Putamen (tissue), 1 donor: ENCODE measurements at places on chromosomes 2 and 18.

DNA sequence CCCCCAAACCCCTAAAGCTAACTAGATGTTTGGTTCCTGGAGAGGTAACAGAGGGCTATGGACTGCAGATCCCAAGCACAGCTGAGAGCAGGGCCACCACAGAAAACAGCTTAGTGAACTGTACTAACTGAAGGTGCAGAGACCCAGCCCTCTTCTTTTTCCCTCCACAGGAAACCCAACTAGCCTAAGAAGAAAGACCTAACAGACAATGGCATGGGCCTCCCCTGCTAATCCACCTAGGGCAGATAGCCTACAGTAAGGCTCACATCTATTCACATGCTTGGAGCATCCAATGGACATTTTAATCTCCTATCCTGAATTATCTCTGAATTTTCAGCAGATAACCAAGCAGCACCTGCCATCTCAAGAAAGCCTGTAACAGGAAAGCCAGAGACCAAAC is 8.8 kb upstream of the FECH start:
- no peak for DNase-seq

DNA sequence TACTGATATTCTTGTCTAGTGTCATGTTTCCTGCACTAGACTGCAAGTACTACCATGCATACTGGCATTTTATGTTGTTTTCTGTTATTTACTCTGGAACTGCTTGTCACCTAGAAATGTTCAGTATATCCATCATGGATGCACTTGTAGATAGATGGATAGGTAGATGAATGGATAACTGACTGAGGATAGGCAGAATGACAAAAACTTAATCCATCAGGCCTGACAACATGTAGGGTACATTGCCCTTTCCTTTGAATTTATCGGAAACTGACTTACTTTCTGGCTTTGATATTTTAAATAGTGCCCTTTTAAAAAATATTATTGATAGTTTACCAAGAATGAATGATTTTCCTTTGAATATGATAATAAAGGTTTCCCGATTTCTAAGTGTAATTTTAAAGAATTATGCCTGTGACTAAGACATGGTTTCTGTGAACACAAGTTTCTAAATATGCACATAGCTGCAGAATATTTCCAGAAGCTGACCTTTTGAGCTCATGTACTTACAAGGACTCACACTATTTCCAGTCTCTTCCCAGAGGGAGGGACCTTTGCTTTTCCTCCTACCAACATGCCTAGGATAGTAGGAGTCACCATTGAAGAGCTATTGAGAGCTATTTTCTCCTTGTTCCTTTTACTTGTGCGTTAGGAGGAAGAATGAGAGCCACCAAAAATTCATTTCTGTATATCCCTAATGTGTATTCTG is 81.3 kb downstream of the ANKRD12 start:
- no peak for DNase-seq

- DNase-seq: no peak
Observed at GRCh38 chr2:175008801-175009495, 3.8 kb upstream of the CHN1 start.

DNA sequence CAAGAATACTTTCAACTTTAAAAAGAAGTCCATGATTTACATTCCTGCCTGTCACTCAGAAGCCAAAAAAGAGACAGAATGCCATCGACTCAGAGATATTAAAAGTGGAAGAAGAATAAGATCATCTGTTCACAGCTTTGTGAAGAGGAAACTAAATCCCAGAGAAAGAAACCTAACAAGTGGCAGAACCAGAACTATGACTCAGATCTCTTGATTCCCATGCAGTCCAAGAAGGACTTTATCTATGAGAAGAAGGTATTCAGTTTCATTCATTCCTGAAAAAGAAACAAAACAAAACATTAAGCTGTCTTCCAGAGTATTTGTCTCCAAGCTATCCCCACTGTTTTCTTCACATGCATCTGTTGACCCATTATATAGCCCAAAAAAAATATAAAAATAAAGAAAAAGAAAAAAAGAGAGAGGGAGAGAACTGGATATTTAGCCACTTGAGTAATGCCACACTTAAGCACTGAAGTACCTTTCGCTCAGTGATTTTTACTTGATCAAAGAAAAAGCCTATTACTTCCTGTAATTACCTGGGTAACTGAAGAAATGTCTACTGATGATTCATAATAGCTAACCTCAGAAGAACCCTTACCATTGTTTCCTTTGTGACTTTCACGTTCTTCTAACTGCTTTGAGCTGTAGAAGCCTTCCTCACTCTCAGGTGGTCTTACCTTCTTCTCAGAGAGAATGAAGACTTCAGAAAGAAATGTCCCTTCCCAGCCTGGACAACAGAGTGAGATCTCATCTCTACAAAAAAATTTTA is 17.7 kb upstream of the AKAIN1 start:
- DNase-seq: no peak

GRCh38 chr2:143422681-143423080 is 293.5 kb downstream of the ARHGAP15 start:
- DNase-seq: no peak
